ENCODE measurements at places on chromosomes 4 and X.

DNA sequence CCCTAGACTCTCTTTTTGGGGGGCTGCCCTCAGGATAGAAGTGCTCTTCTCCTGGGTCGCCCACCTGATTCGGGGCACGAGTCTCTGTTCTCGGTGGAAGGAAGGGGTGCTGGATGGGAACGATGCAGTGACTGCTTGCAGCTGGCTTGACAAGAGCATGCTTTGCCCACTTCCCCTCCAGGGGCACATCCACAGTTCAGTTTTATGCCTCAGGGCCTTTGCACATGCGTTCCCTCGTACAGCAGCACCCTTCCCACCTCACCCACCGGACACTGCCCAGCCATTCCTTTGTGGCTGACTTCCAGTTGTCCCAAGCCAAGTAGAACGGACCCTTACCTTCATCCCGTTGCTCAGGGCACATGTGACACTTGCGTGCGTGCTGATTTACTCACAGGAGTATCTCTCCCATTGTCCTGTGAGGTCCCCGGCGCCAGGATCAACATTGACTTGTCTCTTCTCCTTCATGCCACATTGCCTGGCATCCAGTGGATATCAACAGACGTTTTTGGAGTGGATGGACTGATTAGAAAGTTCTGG is 60.0 kb downstream of the C4orf50 start:
- DNase-seq, result no peak

GRCh38 chr4:40283968-40284367 is 51.2 kb upstream of the CHRNA9 start:
- DNase-seq, result peak; percentile 90

GRCh38 chr4:48290146-48290772 is 20.6 kb upstream of the TEC start:
- DNase-seq, result no peak

DNA sequence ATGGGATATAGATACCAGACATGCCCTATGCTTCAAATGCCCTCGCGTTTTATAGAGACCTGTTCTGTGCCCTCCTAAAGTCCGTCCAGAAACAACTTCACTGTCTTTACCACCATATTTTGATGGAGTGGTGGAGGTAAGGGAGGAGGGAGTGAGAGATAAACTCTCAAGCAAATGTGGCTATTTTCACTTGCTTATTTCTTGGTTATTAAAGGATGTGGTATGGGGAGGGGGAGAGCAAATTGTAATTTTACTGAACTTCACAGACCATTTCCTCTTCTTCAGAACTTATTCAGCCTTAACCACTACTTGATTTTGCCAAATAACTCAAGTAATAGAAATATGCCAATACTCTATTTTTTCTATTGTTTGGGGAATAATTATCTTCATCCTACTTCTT is 31.5 kb downstream of the GPR174 start:
- no peak for DNase-seq

DNA sequence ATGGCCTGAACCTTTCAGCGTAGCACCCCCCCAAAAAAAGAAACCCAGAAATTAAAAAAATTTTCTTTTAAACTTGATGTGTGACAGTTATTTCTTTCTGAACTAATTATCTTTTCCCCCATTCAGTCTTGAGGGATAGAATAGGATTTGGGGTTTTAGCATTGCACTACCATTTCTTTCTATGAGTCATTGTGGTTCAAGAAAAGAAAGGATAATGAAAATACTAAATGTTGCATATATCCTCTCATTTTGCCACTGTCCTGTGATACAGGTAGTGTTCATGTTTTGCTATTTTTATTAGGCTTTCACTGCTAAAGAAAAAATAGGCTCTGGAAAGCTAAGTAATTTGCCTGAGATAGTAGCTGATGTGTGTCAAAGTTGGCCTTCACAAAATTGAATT is 39.4 kb upstream of the DCK start:
- DNase-seq, result no peak

DNA sequence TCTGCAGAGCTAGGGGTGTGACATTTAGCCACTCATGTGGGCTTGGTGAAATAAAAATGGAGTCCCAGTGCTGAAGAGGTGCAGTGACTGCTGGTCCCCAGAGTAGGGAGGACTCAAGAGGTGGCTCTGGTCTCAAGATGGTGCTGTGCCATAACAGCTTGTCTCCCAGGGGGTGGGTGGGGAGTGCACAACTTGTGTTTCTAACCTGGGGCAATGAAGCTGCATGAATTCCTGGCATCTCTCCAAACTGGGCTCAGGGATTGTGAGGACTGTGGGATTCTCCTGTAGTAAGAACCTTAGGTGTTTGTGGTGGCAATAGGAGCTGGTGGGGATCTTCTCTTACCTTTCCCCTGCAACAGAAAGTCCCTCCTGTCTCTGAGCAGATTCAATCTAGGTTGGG is 278.9 kb upstream of the SFRP2 start:
- DNase-seq, result no peak

DNA sequence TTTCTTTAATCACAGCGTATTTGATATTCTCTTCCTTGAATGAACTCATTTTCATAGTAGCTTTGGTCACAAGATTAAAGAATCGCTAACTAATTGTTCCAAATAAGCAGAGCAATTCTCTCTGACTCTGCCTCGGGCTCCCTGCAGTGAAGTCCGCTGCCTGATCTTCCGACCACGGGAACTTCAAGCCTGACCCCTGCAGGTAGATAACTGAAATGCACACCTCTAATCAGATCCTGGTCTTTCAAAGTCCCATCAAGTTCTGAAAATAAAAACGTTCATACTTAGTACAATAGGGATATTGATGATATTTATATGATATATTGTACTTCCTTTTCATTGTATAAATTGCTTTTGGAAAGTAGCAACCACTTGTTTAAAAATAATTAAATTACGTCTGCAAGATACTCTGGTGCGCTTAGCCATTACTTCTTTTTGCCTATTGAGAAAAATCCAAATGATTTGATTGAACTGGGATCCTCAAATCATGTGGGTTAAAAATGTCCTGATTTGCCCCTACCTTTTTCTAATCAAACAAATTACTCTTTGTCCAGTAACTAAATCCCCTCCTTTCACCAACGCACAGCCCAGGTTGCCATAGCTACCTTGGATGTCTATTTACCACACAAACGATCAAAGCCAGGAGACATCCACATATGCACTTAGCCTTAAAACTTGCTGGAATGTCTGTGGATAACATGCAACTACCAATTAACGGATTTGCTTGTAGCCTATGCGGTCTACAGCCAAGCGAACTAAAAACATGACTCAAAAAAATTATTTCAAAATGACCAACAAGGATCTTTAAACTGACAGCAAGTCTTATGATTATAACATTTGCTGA is 4.2 kb downstream of the MID1 start:
- no peak for DNase-seq

GRCh38 chr4:634599-634985 is 9.2 kb downstream of the PDE6B start:
- DNase-seq, result no peak

- no peak for DNase-seq
Observed at GRCh38 chr4:79233820-79234219, 92.0 kb downstream of the NAA11 start.

GRCh38 chr4:89221167-89221867 is 86.3 kb downstream of the GPRIN3 start:
- DNase-seq, result no peak

DNA sequence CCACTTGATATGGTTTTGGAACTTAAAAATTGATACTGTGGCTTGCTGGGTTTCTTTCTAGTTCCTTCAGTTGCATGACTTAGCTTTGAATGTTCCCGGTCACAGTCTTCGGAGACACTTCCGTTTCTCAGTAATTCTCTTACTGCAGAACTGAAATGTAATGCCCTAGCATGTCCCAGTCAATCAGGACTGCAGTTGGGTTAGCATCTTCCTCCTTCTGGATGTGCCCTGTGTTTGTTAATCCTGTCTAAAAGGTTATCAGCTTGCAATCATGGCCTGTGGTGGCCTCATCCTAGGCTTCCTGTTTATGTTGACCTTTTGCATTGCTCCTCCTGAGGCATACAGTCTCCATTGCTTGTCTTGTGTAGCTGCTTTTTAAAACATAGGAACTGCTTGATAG is 275.9 kb downstream of the ARHGAP10 start:
- DNase-seq, result no peak

DNA sequence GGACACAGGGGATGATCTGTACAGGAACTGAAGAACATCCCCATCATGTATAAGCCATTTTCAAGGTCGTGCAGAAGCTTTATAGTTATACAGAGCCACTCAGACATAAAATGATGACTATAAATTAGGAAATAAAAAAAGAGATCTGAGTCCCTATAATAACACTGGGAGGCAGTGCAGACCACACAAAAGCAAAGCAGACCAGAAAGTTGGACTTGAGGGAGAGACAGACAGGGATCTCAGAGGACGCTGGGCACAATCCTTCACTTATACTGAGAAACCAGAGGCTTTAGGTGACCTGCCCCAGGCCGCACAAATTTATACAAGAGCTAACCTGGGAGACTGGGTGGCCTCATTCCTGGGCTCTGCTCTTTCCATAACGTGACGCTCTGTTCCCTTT is 70.5 kb downstream of the HADH start:
- DNase-seq, result no peak

DNA sequence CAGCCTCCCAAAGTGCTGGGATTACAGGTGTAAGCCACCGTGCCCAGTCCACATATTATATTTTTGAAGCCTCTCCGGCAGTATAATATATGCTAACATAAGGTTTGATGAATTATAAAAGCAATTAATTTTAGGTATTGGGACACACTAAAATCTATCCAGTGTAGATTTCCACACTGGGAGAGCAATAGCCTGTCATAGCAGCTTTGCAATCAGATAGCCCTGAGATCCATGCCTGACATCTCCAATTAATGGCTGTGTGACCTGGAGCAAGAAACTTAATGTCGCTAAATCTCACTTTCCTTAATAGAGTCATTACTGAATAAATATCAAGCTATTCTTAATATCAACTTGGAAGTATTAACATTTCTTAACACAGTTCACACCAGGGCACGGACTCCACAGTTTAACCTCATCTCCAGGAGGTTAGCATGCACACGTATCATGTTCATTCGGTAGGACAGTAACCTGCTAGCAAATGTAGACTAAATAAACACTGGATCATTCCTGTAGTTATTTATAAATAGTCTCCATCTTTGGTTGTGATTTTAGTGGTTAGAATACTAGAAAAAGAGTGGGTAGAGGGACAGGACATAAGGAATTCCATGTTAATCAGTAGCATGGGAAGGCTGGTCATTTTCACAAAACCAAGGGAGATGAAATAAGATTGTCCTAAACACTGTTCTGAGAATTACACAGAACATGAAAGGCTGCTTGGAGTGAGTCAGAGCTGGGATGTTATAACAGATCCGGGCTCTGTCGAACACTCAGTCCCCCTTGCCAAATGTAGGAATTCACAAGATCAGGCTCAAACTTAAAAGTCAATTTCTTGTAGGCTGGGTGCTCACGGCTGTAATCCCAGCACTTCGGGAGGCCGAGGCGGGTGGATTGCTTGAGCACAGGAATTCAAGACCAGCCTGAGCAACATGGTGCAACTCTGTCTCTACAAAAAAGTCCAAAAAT is 254.7 kb downstream of the PALLD start:
- no peak for DNase-seq

DNA sequence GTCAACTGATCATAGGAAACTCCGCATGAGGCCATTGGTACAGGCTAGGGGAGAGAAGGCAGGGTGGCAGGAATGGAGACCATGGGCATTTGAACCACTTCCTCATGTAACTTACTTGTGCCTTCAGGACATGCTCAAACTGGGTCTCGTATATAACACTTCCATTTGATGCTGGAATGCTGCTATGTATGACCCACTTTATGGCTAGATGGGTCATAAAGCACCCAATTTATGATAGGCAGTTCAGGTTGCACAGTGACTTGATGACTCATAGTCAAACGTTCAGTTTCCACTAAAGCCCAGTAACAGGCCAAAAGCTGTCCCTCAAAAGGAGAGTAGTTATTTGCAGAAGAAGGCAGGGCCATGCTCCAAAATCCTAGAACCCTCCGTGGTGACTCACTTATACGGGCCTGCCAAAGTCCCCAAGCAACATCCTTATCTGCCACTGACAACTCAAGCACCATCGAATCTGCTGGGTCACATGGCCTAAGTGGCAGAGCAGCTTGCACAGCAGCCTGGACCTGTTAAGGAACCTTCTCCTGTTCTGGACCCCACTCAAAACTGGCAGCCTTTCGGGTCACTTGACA is 236.4 kb downstream of the ZC4H2 start:
- no peak for DNase-seq

DNA sequence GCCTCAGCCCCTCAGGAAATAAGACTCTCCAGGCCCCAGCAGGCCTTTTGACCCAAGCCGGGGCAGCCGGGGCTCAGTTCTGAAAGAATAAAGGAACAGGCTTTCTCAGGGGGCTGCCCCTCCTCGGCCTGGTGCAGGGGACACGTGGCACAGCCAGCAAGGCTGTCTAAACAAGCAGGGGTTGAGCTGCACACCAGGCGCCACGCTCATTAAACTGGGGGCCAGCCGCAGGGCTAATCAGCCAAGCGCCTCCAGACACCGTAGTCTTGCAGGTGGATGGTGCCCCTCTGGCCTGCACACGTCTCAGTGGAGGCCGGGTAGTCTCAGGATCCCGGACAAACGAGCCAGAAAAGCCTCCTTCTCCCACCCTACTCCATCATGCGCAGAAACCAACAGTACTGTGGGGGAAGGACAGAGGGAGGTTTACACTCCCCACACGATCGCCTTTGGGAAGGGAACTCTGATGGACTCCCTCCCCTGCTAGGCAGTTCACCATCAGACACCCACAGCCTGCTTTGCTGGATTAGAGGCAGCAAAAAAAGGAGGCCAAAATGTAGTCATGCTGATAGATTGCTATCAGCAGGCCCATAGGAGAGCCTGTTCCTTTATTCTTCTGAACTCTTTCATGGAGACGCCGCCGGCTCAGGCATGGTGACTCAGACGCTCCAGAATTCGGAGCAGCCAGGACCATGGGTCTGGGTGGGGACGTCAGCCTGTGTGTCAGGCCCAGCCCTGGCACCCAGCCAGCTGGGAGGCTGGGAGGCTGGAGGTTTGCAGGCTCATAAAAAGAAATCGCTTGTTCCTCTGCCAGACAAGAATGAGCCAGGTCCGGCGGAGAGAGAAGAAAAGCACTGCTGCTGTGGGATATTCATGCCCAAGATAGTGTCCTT is 342.4 kb downstream of the BCOR start:
- peak; percentile 89 for DNase-seq

DNA sequence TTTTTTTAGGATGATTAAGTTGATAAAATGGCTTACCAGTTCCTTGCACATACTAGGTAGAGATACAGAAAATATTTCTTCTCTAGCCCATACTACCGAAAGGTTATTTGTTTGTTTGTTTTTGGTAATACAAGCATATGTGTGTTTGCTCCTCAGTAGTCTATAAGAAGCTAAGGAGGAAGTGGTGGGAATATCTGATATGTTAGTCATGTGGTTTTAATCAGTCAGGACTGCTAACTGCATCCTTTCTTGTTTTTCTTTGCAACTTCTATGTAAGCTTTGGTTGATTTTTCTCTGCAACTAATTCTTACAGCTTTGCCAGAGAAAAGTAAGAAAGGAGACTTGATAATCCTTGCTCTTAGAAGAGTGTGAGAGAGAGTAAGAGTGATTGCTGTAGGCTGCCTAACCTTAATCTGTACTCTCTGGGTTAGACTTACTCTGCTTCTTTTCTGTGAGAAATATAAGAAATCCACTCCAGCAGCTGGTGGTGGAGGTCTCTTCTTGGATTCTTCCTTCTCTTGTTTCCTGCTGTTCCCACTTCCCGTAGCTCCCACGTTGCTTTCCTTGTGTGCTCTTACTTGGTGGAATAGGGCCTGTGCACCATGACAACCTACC is 28.3 kb downstream of the SEPTIN11 start:
- peak; percentile 29 for DNase-seq

- DNase-seq, result no peak
Observed at GRCh38 chr4:140857111-140857510, 100.9 kb upstream of the TBC1D9 start.

All from Caki2 (cell line).